ENCODE measurements at places on chromosomes 7 and 10.

GRCh38 chr10:80664071-80664680 is 126.5 kb downstream of the SH2D4B start:
- DNase-seq = no peak

- no peak for DNase-seq
These were observed 24.8 kb upstream of the OCM2 start for GRCh38 chr7:98014830-98015229.

DNA sequence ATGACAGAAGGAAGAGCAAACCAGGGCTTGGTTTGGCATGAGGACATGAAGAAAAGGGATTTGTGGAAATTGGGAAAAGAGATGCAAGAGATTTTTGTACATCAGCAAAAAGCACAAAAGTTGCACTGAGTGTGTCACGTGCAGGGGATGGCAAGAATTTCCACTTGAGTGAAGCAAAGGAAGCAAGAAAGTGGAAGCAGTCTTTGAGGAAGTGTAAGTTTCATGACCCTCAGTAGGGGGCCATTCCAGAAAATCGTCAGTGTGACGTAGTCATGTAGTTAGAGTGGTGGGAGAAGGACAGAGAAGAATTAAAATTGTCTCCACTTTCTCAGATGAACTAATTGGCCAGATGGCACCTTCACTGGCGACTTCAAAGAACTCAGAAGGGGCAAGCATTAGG is 123.3 kb upstream of the FZD1 start:
- DNase-seq = no peak

- no peak for DNase-seq
These were observed 121.3 kb upstream of the HABP2 start for GRCh38 chr10:113431398-113432160.

DNA sequence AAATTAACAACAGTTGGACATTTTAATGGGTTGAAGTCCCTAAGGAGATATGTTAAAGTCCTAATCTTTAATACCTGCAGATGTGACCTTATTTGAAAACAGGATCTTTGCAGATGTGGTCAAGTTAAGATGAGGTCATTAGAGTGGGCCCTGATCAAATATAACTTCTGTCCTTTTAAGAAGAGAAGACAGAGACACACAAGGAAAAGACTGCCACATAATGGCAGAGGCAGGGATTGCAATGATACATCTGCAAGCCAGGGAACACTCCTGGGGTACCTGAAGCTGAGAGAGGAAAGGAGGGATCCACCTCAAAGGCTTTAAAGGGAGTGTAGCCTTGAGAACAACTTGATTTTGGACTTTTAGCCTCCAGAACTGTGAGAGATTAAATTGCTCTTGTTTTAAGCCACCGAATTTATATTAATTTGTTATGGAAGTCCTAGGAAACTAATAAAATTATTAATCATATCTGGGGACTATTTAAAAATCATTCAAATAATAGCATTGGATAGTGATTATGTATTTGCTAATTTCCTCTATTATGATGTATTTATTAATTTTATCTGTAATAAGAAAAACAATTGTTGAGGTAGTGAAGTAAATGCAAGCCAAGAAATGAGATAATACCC is 700.0 kb upstream of the PCDH15 start:
- no peak for DNase-seq

DNA sequence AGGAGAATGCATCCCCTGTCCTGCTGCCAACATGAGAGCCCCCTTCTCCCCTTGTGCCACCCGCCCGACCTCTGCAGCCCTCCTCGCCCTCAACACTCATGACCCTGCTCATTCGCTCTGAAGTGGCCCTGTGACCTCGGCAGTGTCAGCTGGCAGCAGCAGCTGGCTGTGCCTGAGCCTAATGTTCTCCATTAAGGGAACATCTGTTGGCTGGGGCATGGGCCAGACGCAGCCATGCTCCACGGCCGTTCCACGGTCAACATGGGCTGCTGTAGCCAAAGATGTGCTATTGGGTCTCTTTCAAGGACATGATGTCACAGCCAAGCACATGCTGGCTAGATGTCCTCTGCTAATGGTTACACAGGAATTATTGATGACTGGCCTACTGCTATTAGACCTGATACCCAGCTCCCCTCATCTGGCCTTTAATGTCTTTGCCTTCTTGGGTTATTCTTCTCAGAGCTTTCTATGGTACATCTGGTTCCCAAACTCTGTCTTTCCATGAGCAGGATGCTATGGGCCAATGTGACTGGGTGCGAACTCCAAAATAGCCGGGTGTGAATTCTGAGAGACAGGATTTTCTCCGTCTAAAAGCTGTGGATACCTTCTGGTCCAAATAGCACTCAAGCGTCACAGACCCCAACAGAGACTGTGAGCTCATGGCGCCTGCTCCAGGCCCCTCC is 22.4 kb downstream of the ADCYAP1R1 start:
- no peak for DNase-seq

DNA sequence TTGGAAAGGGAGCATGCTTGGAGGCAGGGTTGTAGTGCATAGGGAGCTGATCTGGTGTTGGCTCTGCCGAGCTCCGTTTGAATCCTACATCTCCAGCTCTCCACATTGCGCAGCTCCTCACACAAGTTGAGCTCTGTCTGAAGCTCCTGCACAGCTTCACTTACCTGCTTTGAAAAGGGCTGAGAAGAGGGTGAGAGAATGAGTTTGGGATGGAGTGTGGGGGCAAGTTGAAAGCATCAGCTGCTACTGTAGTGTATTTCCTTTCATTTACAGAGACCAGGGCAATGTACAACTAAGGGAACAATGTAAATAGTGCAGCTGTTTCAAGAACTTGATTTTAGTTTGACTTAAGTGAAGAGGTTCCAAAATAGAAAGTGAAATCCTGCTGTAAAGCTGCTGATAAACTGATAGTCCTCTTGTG is 88.5 kb downstream of the VTI1A start:
- no peak for DNase-seq

- DNase-seq = no peak
These were observed 27.0 kb downstream of the IMMP2L start for GRCh38 chr7:111535142-111535870.

- DNase-seq = no peak
These were observed 146.3 kb downstream of the NXPH1 start for GRCh38 chr7:8579661-8580194.

GRCh38 chr10:115665549-115665948 is 572.4 kb downstream of the ATRNL1 start:
- DNase-seq = no peak

DNA sequence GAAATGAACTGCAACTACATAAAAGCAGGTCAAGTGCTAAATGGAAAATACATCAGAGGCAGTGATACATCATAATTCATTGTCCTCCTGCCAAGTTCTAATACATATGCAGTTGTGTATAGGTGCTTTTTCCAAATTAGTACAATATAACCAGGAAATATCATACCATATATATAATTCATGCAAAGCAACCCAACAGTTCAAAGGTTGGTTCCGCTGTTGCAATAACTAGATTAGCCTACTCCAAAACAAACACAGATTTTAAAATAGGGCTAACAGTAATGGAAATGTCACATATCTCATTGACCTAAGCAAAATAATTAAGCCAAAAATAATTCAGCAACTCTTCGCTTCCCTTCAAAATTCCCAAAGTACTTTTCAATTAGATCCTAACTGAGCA is 88.9 kb upstream of the NEBL start:
- DNase-seq = no peak

DNA sequence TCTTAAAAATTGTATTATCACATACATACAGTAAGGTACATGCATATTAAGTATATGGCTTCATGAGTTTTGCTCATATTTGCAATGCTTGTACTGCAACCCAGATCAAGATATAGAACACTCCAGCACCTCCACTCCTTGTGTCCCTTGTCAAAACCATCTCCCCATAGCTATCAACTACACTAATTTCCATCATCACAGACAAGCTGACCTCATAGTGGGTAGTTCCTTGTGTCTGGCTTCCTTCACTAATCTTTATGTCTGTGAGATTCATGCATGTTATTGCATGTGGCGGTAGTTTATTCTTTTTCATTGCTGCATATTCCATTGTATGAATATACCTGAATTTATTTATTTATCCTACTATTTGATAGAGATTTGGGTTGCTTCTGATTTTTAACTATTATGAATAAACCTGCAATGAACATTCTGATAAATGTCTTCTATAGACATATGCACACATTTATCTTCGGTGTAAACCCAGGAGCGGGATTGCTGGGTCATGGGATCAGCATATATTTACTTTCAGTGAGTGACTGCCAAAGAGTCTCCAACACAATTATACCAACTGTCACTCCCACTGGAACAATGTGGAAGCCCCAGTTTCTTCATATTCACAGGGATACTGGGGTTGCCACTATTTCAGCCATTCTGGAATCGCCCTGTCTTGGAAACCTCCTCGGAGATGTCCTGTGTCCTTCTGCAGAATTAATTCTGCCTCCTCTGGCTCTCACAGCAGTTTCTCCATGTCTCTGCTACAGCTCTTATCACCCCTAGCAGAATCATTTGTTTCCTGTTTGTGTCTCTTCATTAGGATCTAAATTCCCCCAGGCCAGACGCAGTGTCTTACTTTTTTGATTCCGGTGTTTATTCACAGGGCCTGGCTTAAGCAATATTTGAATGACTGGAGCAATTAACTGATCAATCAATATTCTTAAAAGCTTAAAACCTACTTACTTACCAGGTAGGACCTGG is 14.7 kb upstream of the ADAM12 start:
- no peak for DNase-seq

GRCh38 chr7:157704365-157704764 is 367.6 kb downstream of the DNAJB6 start:
- no peak for DNase-seq

DNA sequence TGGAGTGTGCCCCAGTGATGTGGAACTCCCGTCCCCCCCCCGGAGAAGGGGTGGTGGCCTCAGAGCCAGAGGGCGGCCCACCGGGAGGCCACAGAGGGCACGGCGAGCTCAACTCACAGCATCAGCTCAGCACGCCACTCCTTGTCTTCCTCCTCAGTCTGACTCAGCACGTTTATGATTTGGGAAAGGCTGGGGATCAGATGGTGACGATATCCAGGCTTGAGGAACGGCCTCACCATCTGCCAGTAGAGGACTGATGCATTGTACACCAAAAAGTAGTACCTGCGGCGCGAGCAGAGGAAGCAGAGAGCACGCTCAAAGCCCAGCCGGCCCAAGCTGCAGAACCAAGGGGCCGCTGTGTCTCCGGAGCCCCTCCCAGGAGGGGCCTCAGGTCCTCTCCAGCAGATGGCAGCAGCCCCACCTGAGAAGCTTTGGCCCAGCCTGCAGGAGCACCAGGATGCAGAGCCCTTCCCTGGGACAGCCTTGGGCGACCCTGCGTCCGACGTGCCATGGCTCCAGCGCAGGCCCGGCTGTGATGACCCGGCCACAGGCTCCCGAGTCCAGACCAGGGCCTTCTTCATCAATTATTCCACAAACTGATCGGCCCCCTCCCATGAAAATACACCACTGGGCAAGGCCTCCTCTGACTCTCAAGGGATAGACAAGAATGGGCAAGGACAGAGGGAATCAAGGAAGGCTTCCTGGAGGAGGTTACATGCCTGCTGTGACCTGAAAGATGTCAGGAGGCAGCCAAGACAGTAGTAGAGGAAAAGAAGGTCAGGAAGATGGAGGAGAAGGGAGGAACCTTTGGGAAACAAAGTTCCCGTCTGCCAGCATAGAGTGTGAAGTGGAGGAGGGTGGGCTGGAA is 3.7 kb downstream of the CFAP46 start:
- no peak for DNase-seq

GRCh38 chr7:32761451-32762205 is 129.9 kb downstream of the KBTBD2 start:
- DNase-seq = no peak

GRCh38 chr7:142327628-142328405 is 70.0 kb upstream of the PRSS58 start:
- no peak for DNase-seq

- no peak for DNase-seq
These were observed 78.4 kb downstream of the NRG3 start for GRCh38 chr10:81953420-81953819.

- DNase-seq = no peak
These were observed 105.7 kb upstream of the DKK1 start for GRCh38 chr10:52208365-52208764.

GRCh38 chr7:100090527-100091410 is 2.0 kb downstream of the COPS6 start:
- no peak for DNase-seq

DNA sequence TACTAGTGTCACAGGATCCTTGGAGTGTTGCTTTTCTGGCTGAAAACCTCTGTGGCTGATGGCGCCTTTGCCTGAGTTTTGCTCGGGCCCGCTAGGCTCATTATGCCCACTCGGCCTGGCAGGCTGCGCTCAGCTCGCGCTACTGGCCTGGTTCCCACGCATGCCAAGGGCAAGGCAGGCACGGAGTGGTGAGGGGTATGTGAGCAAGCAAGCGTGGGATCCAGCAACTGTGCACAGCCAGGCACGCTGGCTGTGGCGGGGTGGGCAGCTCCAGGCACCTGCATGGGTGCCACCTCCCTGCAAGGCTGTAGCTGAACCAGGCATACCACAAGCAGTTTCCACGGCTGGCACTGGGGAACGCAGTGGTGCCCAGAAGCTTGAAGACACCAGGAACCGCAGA is 562.6 kb downstream of the GRM8 start:
- DNase-seq = no peak

DNA sequence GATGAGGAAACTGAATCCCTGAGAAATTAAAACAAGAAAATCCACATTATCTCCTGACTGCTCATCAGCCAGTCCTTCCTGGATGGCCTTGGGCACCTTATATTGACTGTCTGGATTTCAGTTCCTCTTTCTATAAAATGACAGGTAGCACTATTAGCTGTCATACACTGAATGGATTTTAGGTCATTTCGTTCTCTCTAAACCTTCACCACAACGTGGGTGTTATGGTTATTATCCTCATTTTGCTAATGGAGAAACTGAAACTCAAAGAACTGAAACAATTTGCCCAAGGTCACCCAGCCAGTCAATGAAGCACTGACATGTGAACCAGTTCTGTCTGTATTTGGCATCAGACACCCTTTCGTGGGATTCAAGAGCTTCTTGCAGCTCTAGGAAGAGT is 193.8 kb downstream of the CYP26A1 start:
- no peak for DNase-seq

DNA sequence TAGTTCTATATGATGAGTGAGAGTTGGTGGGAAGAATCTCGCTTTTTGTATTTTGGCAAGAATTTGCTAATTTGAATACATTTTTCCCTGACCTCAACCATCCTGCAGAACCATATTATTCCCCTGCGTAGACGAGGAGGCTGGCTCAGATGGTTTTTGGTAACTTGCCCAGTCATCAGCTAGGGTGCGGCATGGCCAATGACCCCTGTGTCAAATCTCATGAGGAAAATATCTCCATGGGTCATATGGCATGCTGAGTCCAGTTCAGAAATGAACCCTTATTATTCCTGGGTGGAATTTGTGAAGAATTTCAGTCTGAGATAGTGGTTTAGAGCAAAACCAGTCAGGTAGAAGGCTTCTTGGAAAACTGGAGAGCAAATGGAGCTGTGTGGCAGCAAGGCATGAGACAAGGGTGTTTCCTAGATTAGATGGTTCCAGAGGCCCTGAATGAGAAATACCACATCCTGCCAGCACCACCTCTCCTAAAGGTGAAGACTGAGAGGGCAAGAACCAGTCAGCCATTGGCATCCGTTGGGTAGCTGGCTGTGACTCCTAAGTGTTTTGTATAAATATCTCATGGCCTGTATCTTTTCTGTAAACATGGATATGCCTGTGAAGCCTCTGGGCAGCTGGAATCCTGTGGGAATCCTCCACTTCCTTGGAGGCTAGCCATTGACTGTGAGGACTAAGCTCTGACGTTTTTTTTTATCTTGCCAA is 5.8 kb upstream of the UPP1 start:
- no peak for DNase-seq

GRCh38 chr7:4681218-4681851 is 760 bp upstream of the FOXK1 start:
- DNase-seq = no peak

Measured in activated T-helper 1 cell treated with Interleukin-2 at 50 U/mL for 16 hours (primary cell).